ENCODE measurements at places on chromosomes 3 and 15.
A peak's percentile ranks its signal among the peaks of the same experiment; 100 is the strongest.

DNA sequence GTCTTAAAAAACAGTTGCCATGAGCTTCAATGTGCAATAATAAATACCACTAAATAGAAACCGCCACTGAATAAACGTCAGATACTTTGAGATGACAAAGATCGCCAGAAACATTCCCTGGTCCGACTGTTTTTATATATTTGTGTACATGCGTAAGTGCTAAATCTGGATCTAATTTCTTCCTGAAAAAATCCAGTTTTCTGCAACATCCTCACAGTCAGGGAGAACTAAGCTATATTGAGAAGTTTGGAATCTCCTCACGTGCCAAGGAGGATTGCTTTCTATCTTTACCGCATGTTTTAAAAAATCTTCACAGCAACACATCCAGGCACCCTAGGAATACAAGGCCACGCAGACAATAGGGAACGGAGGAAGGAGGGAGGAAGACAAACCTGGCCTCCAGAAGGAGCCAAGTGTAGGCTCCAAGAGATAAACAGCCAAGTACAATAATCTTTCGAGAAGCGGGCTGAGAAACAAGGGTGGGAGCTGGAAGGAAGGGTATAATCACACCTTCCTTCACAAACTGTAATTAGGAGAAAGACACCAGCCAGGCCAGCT is 5.7 kb downstream of the VGLL4 start:
- no peak for DNase-seq

- DNase-seq: no peak
Measured at GRCh38 chr3:153052096-153052460, 109.9 kb upstream of the RAP2B start.

- no peak for DNase-seq
Measured at GRCh38 chr3:21407743-21408142, 343.3 kb downstream of the ZNF385D start.

DNA sequence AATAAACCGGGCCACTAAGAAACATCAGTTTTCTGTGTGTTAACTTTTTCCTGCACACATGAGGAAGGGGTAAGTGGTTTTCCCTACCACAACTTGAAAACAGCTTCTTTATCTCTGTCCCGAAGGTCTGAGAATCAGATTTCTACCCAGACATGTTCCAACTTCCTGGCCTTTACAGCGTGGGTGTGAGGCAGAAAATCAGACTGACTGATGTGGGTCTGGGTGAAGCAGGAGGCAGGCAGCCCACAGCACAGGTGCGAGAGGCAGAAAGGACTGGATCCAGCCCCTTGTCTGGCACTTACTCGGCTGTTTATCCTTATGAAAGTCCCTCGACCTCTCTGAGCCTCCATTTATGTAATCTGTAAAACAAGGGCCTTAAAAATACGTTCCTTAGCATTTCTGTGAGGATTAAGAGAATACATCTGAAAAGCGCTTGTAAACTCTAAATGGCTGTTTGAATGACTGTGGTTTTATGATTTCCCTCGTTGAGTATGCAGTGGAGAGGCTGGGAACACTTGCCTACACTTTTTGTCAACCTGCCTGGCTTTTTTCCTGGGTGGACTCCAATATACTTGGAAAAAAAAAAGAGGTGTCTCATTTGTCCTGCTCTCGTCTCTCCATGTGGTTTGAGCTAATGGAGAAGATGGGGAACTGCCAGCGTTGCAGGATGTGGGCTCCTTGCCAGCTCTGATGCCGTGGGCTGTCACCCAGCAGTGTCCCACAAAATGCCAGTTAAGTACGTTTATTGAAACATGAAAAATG is 3.1 kb downstream of the AGBL1 start:
- DNase-seq: peak; percentile 13

DNA sequence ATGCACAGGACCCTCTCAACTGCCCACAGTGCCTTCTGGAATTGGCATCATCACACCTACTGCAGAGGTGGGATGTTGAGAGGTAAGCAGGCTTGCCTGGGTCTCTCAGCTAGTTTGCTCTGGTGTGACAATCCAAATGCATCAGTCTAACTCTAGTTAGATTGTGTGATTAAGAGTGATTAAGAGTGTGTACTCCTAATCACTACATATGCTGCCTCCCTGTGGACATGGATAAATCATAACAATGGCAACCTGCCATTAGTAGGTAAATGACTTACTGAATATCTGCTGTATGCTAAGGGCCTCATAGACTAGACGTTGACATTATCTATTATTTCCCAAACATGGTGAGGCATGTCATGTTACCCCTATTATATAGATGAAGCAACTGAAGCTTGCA is 342.1 kb downstream of the OCA2 start:
- DNase-seq: no peak

GRCh38 chr3:45776301-45776595 is 20.1 kb downstream of the SLC6A20 start:
- no peak for DNase-seq

DNA sequence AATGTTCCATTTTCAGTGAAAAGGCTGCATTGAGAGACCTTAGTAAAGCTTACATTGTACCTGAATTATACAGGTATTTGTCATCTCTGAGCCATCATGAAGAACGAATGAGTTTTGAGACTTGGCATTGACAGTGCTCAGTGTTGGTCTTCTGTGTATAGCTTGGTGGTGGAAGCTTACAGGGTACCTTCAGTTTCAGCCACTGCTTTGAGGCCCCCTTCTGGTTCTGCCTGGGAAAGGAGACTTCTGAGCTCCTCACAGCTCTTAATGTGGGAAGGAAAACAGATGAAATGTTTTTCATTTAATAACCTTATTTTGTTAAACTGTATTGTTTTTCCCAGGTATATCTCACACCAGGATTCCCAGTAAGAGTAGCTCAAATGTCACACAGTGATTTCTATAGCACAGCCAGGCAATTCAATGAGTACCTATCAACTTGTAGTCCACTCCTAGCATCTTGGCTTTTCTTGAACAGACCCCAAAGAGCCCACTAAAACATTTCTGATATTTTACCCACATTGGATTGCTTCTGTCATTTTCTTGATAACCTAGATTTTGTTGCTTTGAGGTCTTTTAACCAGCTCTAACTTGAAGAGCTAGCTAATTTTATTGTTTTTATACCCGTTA is 5.6 kb downstream of the SERPINI1 start:
- peak; percentile 53 for DNase-seq
